Stimulated activated CD4-positive, alpha-beta T cell treated with anti-CD3 and anti-CD28 coated beads, Interleukin-2, amount 100 ng/mL, for 24 hours (primary cell): ENCODE measurements at places on chromosomes 1 and 21.
A peak's percentile ranks its signal among the peaks of the same experiment; 100 is the strongest.

- no peak for DNase-seq
Observed at GRCh38 chr21:38807441-38807871, 1.7 kb downstream of the ETS2 start.

GRCh38 chr1:89954401-89954800, 40.5 kb upstream of the ZNF326 start:
- DNase-seq: no peak

GRCh38 chr21:14545906-14546480, at the start of gene SAMSN1:
TSS of gene SAMSN1 (minus strand) at chr21:14546315. CDS start at chr21:14546261, 54 bp downstream.
- peak; percentile 53 for DNase-seq

- no peak for DNase-seq
Observed at GRCh38 chr21:38984568-38984967, 178.8 kb downstream of the ETS2 start.

GRCh38 chr1:215360031-215360430, 207.1 kb upstream of the KCTD3 start:
- DNase-seq: no peak

- DNase-seq: no peak
Observed at GRCh38 chr1:14055442-14056223, 355.6 kb downstream of the PRDM2 start.
